ENCODE measurements at places on chromosomes 13 and 19.

DNA sequence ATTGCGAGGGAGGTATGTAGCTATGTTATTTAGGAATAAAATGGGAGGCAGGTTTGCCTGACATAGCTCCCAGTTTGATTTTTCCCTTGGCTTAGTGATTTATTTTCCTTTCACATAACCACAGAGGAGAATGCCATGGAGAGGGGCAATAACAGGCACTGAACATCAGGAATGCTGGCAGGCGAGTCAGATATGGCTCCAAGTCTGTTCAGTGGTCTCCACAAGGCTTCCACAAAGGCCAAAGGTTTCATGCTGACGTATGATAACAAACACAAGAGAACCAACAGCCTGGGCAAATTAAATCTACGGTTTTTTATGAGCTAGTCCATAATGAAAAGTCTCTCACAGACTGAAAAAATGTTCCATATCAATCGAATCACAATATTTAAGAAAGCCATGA lies 66.7 kb downstream of the SUCLA2 start:
- no peak for DNase-seq

DNA sequence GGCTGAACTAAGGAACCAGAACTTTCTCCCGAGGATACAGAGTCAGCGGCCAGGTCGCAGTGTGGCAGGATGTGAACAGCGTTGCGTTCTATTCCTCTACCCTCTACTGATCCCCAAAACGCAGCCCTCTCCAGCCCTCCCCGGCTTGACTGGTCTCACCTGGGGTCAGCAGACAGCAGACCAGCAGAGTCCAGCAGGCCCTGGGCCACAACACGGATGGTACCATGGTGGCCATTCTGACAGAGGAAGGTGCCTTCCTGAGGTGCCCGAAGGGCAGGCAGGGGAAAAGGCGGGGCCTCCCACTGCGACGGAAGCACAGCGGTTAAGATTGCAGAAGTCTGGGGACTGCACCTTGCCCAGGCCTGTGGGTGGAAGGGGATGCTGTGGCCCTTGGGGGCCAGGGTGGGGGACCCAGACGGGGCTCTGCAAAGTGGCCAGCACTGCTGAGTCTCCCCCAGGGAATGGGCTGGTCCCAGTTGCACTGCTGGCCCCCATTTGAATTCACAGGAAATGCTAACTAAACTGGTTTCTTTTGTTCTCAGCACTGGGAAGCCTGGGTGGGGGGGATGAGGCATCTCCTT lies at the start of gene ICAM3:
TSS of gene ICAM3 (minus strand) at position 245 of the 581 bp plus-strand sequence. CDS start at position 235, 10 bp downstream.
- no peak for DNase-seq

DNA sequence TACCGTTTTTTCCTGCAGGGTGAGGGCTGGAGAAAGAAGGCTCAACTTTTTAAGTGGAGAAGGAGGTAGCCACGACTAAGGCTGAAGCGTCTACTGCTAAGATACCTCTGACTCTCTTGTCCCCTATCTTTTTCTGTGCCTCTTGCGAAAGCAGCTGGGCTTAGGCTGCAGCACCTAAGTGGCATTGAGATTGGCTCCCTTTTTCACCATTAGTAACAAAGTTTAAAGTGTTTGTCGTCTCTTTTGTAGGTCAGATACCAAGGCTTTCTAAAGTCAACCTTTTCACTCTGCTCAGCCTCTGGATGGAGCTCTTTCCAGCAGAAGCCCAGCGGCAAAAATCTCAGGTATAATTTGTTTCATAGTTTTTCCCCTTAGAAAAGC lies 887 bp downstream of the CDADC1 start:
- DNase-seq = no peak

DNA sequence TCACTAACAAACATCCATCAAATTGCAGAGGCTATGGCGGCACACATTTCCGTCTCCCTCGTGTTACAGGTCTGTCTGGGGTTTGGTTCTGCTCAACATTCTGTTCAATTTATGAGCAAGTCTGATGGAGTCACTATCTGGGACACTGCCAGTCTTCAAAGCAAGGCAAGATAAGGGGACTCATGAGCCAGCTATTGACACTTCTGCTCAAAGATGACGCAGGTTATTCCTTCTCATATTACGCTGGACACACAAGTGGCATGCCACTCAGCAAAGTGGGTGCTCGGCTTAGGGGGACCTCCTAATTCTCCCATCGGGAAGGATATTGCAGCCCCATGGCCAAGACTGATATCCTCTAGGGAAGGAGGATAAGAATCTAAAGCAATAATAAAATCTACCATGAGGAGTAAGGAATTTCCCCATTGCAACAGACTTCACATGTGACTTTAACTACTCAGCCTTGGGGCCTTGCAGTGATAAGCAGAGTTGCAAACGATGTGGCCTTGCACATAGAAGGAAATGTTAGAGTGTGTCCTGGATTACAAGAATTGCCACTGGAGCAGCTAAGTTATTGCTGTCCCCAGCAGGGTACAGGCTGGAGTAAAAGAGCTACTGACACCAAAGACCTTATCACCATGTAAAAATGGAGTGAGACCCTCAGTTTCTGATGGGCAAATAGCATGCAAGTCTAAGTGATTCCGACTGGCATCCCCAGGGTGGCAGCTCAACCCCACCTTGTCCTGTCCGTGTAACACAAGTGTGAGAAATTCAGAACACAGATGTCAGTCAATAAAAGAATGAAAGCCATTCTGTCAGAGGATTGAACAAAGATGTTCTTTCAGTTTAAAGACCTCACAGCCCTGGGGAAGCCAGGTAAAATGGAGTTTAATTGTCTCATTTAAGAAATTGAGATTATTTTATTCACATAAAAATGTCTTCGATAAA lies 306.1 kb downstream of the IRS2 start:
- no peak for DNase-seq

DNA sequence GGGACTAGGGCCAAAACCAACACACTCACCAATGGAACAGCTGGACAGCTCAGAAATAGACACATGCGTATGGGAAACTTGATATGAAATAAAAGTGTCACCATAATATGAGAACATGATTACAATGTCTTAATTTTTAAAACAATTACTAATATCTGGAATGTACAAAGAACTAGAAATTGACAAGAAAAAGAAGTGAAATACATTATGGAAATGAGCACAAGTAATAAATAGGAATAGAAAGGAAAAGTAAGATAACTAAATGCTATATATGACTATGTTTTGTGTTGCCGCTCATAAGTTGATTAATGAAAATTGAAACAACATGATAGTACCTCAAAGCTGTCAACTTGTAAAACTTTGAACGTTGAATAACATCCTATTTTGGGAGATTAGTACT lies 801.1 kb downstream of the SLITRK5 start:
- DNase-seq = no peak

- DNase-seq = no peak
These were observed 203.2 kb downstream of the TSHZ3 start for GRCh38 chr19:31146015-31146414.

- DNase-seq = no peak
These were observed 237.5 kb downstream of the COG6 start for GRCh38 chr13:39892721-39893685.

GRCh38 chr19:49845414-49845813 lies 5.5 kb upstream of the PTOV1 start:
- no peak for DNase-seq

- no peak for DNase-seq
These were observed 1.4 kb downstream of the PEG3 start for GRCh38 chr19:56838909-56839651.

DNA sequence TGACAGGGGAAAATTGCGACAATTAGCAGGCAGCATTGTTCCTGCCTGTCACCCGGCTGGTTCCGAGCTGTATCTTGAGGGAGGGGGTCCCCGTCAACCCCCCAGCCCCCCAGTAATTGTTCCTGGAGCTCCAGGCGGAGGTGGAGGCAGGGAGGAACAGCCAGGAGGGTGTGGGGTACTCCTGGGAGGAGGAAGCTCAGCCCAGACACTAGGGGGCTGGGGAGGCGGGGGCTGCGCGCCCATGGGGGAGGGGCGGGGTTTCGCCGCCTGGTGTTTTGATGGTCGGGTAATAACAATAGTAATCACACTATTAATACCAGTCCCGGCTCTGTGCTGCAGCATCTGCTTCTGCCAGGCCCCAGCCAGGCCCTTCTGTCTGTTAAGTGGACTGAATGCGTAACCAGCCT lies 8.6 kb downstream of the NPAS1 start:
- peak; percentile 49 for DNase-seq

DNA sequence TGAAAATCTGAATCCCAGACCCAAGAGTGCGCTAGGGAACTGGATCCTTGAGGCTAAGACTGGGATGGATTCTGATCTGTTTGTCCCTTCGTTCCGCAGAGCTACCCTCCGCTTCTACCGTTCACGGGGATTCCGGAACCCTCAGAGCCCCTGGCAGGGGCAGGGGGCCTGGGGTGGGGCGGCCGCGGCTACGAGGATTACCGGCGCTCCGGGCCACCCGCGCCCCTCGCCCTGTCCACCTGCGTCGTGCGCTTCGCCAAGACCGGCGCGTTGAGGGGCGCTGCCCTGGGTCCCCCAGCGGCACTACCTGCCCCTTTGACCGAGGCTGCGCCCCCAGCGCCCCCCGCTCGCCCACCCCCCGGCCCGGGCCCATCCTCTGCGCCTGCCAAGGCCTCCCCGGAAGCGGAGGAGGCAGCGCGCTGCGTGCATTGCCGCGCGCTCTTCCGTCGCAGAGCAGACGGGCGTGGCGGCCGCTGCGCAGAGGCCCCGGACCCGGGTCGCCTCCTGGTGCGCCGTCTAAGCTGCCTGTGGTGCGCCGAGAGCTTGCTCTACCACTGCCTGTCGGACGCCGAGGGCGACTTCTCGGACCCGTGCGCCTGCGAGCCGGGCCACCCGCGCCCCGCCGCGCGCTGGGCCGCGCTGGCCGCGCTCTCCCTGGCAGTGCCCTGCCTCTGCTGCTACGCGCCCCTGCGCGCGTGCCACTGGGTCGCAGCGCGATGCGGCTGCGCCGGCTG lies 7.1 kb downstream of the SPRED3 start:
- no peak for DNase-seq

DNA sequence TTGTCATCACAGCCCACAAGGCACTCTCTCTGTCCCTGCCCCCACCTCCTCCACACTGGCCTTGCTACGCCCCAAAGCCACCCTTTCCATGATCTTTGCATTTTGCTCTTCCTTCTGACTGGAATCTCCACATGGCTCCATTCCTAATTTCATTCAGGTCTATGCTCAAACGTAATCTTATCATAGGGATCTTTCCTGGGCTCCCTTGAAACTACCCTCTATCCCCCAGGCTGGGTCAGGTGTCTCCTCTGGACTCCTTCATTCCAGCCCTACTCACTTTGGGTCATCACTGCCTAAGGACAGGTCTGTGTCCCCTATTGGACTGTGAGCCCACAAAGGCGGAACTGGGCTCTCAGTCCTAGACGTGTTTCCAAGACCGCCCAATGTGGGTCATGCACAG lies 3.1 kb downstream of the GEMIN7 start:
- no peak for DNase-seq

DNA sequence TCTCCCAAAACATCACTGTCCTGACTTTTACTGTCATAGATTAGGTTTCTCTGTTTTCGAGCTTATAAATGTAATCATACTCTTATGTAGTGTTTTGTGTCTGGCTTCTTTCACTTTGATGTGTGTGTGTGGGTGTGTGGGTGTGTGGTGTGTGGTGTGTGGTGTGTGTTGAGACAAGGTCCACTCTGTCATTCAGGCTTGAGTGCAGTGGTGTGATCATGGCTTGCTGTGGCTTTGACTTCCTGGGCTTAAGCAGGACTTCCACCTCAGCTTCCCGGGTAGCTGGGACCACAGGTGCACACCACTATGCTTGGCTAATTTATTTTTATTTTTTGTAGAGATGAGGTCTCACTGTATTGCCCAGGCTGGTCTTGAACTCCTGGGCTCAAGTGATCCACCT lies 59.6 kb downstream of the PDS5B start:
- no peak for DNase-seq

DNA sequence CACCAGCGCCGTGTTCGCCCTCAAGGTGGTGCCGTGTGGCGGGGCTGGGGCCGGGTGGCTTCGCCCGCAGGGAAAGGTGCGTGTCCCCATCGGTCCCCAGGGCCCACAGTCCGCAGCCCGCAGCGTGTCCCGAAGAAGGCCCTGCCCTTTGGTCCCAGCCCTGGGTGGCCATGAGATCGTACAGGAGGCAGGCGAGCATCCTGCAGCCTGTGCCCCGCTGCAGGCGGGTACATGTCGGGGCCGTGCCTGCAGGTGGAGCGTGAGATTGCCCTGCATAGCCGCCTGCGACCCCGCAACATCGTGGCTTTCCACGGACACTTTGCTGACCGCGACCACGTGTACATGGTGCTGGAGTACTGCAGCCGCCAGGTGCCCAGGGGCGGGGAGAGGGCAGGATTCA lies 1.5 kb downstream of the PLK5 start:
- no peak for DNase-seq

DNA sequence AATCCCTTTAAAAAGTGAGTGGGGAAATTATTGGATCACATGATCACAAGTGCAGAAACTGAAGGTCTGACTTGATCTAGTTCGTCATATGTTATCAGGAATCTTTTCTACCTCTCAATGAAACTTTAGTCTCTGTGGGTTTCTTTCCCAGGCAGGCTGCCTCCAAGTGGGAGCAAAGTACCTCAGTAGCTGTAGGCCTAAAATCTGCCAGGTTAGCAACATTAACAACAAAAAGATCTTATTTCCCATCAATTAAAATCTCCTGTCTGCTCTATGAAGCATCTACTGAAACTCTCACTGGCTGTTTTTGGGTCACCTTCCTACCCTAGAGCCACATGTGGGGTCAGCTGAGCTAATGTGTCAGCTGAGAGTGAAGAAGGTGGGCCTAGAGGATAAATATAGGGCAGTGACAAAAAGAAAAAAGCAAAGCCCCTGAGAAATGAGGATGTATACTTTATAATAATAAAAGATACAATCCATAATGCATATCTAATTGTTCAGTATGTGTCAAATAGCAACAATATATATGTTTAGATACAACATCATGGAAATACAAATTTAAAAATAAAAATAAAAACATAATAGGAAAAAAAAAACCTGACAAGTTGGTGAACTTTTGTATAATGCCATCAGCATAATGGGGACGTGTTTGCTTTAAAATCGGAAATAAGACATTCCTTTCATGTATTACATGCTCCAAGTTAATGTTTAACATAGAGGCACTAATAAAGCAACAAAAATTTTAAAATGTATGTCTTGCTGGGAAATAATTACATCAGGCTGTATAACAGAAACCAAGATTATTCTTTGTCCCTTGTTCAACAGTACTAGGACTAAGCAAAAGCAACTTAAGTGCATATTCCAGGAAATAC lies 141.1 kb downstream of the GPC5 start:
- no peak for DNase-seq

- peak; percentile 74 for DNase-seq
These were observed 69.8 kb downstream of the LRCH1 start for GRCh38 chr13:46622630-46623256.

GRCh38 chr13:48580896-48581295 lies 48.0 kb upstream of the RCBTB2 start:
- DNase-seq = no peak

- DNase-seq = peak; percentile 7
These were observed 19.0 kb downstream of the NLRP7 start for GRCh38 chr19:54928299-54928698.
